ENCODE measurements at places on chromosomes 7 and 10. TPM values are rescaled to one million over a fixed set of nuclear protein-coding genes. Genes with fewer than 3 reads are reported as not detected.

The ARHGAP12 gene
- total RNA-seq: 62.3 TPM

The CAV2 gene
- total RNA-seq: 17.6 TPM

DNA sequence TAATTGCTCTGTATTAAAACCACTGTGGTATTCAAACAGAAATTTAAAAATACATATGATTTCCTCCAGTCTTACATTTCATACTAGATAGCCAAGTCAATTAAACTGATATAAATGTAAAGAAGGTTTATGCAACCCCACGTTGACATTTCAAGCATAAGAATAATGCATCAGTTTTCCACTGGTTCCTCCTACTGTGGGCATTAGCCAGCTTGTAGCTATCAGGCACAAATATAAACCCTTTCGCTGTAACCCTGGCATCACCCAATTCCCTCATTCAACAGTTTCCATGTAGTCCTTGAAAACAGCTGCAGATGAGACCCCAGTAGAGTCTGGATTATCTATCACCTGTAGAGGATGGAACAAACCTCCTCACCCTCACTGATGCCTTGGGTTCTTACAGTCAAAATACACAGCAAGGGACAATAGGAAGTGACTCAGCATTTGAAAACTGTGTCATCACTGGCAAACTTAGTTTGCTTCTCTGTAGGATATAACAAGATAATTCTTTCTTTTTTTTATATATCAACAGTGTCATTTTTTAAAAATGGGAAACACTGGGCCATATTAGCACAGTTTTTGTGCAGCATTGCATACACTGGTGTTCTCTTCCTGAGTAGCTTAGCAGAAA lies 113.0 kb downstream of the PDE1C start:
- DNase-seq: no peak
- H3K27ac ChIP-seq: no peak overlapping the region
- no peak overlapping the region for H3K4me3 ChIP-seq
- H3K4me1 ChIP-seq: no peaks in the 10 kb centered on the region
- no peaks in the 10 kb centered on the region for H3K36me3 ChIP-seq

DNA sequence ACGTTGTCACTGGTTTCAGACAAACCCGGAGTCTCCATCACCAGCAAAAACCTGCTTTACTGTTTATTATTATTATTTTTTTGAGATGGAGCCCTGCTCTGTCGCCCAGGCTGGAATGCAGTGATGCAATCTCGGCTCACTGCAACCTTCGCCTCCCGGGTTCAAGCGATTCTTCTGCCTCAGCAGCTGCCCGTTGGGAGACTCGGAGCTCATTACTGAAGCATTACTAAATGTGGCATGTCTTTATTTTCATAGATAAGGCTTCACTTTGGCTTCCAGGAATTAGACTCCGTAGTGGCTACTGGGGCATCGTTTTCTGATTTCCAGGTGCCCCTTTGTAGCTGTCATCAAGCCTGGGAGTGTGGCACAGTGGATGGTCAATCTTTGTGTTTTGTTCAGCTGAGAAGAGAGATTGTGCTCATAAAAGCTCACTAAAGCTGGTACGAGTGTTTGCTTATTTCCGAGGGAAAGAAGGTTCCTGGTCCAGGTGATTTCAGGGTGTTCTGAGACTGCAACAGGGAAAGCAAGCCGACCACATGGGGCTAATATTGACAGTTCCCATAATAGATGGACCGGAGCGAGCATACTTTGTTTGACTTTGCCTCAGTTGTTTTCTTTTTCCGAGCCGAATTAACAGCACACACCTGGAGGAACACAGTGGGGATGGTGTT lies 163.1 kb downstream of the CAMK1D start:
- H3K27ac ChIP-seq: no peak overlapping the region
- DNase-seq: no peak
- no peaks in the 10 kb centered on the region for H3K27me3 ChIP-seq
- no peak overlapping the region for H3K4me3 ChIP-seq
- no peaks in the 10 kb centered on the region for H3K36me3 ChIP-seq

The CSTF2T gene
- 48.8 TPM for total RNA-seq

DNA sequence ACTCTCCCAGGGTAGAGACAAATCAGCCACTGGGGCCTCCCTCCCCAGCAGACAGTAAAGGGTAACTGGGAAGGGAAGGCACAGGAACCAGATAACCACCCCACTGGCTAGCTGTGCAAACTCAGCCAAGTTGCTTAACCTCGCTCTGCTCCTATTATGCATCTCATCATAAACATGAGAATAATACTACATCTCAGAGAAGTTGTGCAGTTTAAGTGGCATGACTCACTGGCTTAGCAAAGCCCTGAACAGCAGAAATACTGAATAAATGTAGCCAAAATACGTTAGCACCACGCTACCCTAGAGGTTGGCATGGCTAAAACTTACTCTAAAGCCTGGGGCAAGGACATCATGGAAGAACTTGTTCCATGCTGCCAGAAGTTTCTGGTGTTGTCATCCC lies 128.1 kb upstream of the ANK3 start:
- H3K4me1 ChIP-seq: no peaks in the 10 kb centered on the region
- no peak overlapping the region for H3K27ac ChIP-seq
- no peaks in the 10 kb centered on the region for H3K27me3 ChIP-seq
- no peak overlapping the region for H3K4me3 ChIP-seq
- DNase-seq: no peak

- DNase-seq: no peak
- no peak overlapping the region for H3K4me3 ChIP-seq
These were observed 31.9 kb downstream of the SLC26A4 start for GRCh38 chr7:107692501-107692900.

GRCh38 chr7:131072505-131073091 lies 255.1 kb upstream of the MKLN1 start:
- DNase-seq: peak; percentile 13
- H3K27ac ChIP-seq: no peak overlapping the region
- H3K27me3 ChIP-seq: no peaks in the 10 kb centered on the region
- no peaks in the 10 kb centered on the region for H3K36me3 ChIP-seq
- 0 out of 2 replicates have a peak, but pooled peaks cover 7% of the 10 kb centered on the region for H3K4me1 ChIP-seq

The DAGLB gene
- 32.6 TPM for total RNA-seq

- H3K27me3 ChIP-seq: no peaks in the 10 kb centered on the region
- no peaks in the 10 kb centered on the region for H3K36me3 ChIP-seq
- no peak overlapping the region for H3K27ac ChIP-seq
- no peak overlapping the region for H3K4me3 ChIP-seq
These were observed 54.8 kb upstream of the CACUL1 start for GRCh38 chr10:118809357-118810220.

DNA sequence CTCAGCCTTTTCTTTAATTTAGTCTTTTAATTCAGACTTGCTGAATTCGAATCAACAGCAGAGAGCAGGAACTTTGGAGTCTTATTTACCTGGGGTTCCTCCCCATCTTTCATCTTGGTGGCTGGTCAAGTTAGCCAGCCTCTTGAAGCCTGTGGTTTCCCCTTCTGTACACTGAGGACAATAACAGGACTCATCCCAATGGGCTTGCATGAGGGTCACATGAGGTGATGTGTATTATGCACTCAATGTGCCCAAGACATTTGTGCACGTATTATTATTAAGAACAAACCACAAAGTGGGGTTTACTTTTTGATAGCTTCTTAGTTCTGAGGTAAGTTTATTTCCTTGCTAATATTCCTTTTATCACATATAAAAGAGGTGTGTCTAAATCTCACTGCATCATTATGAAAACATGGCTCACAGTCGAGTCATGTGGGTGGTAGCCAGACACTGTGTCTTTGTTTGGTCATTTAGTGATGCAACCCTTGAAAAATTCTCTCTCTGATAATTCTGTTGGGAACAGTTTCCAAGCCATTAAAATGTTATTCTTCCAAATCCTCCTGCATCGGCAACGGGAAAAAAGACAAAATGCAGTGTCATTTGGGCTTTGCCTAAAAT lies 86.5 kb upstream of the GRB10 start:
- no peaks in the 10 kb centered on the region for H3K27me3 ChIP-seq
- DNase-seq: no peak
- no peaks in the 10 kb centered on the region for H3K36me3 ChIP-seq
- H3K4me3 ChIP-seq: no peak overlapping the region

DNA sequence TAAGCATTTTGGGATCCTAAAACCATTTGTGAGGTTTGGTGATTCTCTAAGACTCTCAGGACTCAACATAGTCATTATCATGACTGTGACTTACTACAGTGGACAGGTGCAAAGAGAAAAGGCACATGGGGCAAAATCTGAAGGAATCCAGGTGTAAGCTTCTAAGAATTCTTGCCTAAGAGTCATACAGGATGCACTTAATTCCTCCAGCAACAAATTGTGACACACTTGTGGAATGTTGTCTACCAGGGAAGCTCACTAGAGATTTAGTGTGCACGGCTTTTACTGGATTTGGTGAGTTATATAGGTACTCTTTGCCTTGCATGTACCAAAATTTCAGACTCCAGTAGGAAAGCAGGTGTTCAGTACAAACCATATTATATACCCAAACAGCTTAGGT lies 47.9 kb downstream of the WAC start:
- DNase-seq: no peak
- H3K27ac ChIP-seq: no peak overlapping the region
- H3K4me3 ChIP-seq: no peak overlapping the region
- H3K27me3 ChIP-seq: no peaks in the 10 kb centered on the region

The ZNF467 gene
- 1.7 TPM for total RNA-seq

- no peaks in the 10 kb centered on the region for H3K27me3 ChIP-seq
- H3K27ac ChIP-seq: no peak overlapping the region
- H3K36me3 ChIP-seq: no peaks in the 10 kb centered on the region
These were observed 6.2 kb downstream of the STEAP4 start for GRCh38 chr7:88300401-88300945.

The PNLIP gene
- total RNA-seq: not detected

DNA sequence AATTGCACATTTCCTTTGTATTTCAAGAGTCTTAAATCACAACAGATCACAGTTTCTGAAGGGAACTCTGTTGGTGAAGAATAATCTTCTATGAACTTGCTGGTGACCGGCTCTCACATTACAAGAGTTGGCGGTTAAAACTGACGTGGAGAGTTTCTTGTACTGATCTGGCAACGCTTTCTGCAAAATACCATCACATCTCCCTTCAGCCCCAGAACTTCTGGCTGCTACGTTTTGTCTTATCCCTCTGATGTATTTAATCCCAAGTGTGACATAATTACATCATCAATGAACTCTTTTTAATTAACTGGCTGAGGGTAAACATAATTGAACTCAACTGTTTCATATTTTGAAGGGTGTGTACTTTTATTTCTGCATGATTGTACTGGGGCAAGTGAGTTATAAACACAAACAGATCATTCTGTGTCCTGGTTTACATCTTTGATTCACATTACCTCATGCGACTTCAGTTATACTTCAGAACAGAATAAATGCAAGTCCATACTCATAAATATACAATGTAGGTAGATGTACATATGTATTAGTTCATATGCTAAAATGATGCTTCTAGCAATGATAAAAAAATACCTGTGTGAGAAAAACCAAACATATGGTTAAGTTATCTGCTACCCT lies 105.1 kb upstream of the NPVF start:
- DNase-seq: no peak
- no peak overlapping the region for H3K27ac ChIP-seq
- H3K4me1 ChIP-seq: no peaks in the 10 kb centered on the region
- H3K4me3 ChIP-seq: no peak overlapping the region

DNA sequence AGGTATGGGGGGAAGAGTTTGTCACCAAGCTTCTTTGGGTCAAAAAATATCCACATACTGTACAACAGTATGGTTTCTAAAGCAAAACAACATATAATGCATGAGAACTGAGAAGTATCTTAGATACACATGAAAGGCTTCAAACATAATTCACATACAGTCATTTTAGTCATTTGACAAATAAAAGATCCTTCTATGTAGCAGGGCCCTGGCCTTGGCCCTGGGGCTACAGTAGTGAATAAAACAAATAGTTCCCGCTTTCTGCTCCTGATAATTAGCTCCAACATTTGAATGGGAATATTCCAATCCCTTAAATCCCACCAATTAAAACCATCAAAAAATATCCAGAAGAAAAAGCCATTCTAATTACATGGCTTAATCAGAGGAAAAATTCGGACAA lies 51.3 kb downstream of the MALSU1 start:
- H3K4me3 ChIP-seq: no peak overlapping the region
- H3K27me3 ChIP-seq: no peaks in the 10 kb centered on the region
- no peaks in the 10 kb centered on the region for H3K4me1 ChIP-seq

DNA sequence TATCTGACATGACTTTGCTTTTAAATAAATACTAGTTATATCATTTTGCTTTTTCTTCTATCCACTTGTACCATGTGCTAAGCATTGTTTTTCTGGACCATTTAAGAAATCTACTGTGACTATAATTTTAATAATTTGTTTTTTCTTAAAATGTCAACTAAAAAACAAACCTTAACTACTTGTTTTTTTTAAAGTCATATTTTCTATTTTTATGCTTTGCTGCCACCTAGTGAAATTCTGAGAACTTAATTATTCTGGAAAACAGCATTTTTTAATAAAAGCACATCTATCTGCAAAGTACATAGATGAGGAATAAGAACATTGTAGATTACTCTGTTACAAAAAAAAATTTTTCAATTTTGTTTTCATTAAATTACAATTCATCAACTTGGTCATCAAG lies 47.4 kb downstream of the ORC5 start:
- H3K27ac ChIP-seq: no peak overlapping the region
- no peaks in the 10 kb centered on the region for H3K36me3 ChIP-seq
- peaks cover 16% of the 10 kb centered on the region for H3K4me1 ChIP-seq
- no peak for DNase-seq
- no peak overlapping the region for H3K4me3 ChIP-seq
- H3K27me3 ChIP-seq: no peaks in the 10 kb centered on the region

GRCh38 chr7:93092757-93093370 lies 24.9 kb downstream of the SAMD9 start:
- no peak for DNase-seq
- H3K4me1 ChIP-seq: peaks cover 6% of the 10 kb centered on the region
- H3K4me3 ChIP-seq: no peak overlapping the region
- no peak overlapping the region for H3K27ac ChIP-seq
- no peaks in the 10 kb centered on the region for H3K27me3 ChIP-seq

The C7orf33 gene
- total RNA-seq: 0.23 TPM

The KCND2 gene
- not detected for total RNA-seq

GRCh38 chr10:113666682-113667252 lies 2.9 kb upstream of the NRAP start:
- DNase-seq: no peak
- H3K27me3 ChIP-seq: no peaks in the 10 kb centered on the region
- no peak overlapping the region for H3K27ac ChIP-seq
- H3K36me3 ChIP-seq: no peaks in the 10 kb centered on the region

The ABHD11 gene
- 38.9 TPM for total RNA-seq

The GRID2IP gene
- total RNA-seq: 0.65 TPM

GRCh38 chr10:96038476-96039387 lies 4.7 kb upstream of the CCNJ start:
- peak overlapping the region; percentile 36 for H3K27ac ChIP-seq
- no peak for DNase-seq
- H3K36me3 ChIP-seq: no peaks in the 10 kb centered on the region
- H3K4me1 ChIP-seq: peaks cover 35% of the 10 kb centered on the region
- H3K4me3 ChIP-seq: no peak overlapping the region

- no peaks in the 10 kb centered on the region for H3K36me3 ChIP-seq
- peaks cover 23% of the 10 kb centered on the region for H3K4me1 ChIP-seq
- H3K27me3 ChIP-seq: no peaks in the 10 kb centered on the region
- DNase-seq: no peak
- no peak overlapping the region for H3K4me3 ChIP-seq
- H3K27ac ChIP-seq: peak overlapping the region; percentile 65
These were observed 110.9 kb downstream of the WDR11 start for GRCh38 chr10:120961795-120962755.

Data from Caco-2 (cell line).